ENCODE measurements at places on chromosomes 2 and 18. TPM values are rescaled to one million over a fixed set of nuclear protein-coding genes. Genes with fewer than 3 reads are reported as not detected.
A peak's percentile ranks its signal among the peaks of the same experiment; 100 is the strongest.

DNA sequence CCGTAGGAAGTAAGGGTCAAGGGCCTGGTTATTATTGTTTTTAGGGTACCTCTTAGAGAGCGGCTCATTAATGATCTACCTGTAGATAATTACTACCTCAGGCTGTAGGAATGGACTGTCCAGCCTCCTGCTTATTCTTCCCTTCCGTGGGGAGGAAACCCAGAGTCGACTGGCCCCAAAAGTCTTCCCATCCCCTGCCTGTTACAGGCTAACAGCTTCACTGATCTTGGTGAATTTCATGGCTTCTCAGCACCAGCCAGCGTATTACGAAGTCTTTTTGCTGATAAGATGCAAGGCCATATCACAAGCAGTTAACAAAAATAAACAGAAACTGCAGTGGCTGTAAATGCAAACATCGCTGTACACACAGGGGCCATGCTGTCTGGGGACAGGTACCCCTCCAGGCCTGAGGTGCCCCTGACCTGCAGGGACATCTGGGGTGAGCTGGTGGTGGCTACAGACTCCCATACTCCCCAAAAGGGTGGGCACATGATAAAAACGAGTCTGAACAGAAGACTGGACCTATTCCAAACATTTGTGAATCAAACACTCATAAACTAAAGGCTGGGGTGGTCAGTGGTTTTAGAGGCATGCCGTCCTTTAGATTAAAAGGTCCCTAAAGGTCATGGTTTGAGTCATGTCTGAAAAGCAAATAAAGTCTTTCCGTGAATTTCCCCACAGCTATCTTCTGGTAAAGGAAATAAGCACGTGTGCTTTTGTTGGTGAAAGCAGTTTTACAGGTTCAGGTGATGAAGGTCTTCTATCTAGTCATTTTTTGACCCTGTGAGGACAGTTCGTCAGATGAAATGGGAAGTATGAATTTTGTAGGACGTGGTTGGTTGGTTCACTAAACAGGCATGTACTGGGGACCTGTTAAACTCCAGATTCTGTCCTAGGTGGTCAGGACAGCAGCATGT is 36.7 kb downstream of the TTC39C start:
- DNase-seq, result no peak

DNA sequence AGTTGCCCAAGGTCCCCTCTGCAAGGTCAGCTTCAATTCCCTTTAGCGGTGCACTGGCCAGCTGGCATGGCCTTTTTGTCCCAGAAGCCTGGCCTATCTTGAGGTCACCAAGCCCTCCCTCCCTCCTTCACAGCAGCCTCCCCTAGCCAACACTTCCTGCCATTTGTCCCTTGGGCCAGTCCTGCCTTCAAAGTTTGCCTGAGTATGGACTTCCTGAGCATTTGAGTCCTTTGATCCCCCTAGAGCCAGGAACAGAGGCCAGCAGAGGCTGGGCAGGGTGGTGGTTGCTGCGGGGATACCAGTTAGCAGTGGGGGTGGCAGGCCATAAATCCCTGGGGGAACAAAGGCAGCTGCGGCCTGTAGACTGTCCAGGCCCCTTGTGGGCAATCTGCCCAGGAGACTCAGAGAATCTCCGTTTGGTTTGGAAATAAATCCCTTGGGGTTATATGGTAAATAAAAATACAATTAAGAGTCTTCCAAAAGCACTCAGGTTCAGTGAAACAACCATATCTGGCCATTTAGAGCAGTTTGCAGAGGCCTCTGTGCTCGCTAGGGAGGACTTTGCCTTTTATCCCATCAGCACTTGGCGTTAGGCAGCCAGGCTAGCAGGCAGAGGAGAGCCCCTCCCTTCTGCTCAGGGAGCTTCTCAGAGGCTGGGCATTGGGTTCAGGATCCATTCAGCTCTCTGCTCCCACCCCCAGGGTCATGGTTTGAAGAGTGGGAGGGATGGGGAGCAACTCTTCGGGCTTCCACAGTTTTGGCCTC is 3.1 kb upstream of the HES6 start:
- DNase-seq, result no peak

- no peak for DNase-seq
Measured at GRCh38 chr2:15942711-15943345, 2.5 kb downstream of the MYCN start.

The LIMS4 gene
- not detected for total RNA-seq

DNA sequence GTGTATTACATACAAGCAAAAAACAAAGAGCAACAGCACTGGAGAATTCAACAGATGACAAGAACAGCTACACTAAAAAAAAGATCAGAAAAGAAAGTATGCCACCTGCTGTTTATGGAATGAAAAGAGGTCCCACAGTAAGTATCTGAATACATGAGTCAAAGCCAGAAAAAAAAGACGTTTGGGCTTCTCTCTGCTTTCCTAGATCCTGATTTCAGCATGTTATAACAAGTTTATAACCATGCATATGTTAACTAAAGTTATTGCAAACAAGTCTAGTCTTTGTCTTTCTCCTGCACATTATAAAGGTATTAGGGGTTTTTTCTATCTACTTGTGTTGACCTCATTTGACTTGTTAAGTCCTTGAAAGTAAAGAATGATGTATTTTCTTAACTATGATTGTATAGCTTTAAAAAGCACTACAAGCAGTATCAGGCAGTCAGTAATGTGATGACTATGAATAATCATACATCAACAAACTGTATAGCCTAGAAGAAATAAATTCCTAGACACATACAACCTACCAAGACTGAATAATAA is 108.5 kb upstream of the COL5A2 start:
- DNase-seq, result no peak

The RETSAT gene
- total RNA-seq, result 92.4 TPM

- DNase-seq, result no peak
Measured at GRCh38 chr2:165056564-165056963, 101.2 kb upstream of the SLC38A11 start.

The LCT gene
- total RNA-seq, result not detected

GRCh38 chr2:119422360-119423107 is 9.1 kb upstream of the TMEM37 start:
- DNase-seq, result no peak

- DNase-seq, result peak; percentile 87
Measured at GRCh38 chr2:150485871-150486538, 1.5 kb downstream of the RND3 start.

GRCh38 chr2:227829337-227829736 is 15.7 kb downstream of the CCL20 start:
- DNase-seq, result no peak

GRCh38 chr2:12251749-12252148 is 465.0 kb upstream of the TRIB2 start:
- DNase-seq, result no peak

The SOWAHC gene
- total RNA-seq, result 56.4 TPM

The DSC1 gene
- 345 TPM for total RNA-seq

DNA sequence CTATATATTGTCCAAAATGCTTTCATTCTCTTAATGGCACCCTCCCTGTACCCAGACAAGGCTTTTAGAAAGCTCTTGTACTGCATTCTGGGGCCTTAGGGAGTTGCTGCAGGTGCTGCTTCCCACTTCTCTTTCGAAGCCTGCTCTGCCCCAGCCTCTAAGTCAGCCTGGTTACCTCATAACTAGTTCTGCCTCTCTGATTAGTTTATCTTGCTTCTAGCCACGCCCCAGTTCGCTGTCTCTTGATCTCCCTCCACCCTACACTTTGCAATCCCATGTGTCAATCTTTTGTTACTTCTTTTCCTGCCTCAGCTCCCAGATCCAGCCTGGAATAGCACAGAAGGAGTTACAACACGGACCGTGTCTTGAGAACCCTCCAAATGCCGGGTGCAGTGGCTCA is 13.8 kb upstream of the NCOA1 start:
- DNase-seq, result no peak

DNA sequence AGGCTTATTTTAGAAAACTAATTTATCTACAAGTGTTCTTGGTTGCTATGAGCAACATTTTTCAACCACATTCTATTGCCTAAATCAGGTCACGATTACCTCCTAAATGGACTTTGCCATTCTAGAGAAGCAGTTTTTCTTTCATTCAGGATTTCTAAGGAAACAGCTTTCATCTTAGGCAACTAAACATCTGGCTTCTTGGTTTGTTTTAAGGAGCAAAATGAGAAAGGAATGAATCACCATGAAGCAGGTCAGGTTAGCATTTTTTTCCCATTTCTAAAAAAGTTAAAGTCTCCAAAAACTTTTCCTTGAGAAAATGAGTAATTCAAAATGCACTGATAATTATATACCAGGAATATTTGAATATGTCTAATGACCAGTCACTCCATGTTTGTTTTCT is 114.8 kb downstream of the GAREM1 start:
- no peak for DNase-seq

The QPCT gene
- 75.5 TPM for total RNA-seq

The SNTG2 gene
- 3.9 TPM for total RNA-seq

- DNase-seq, result no peak
Measured at GRCh38 chr2:188158337-188159100, 133.2 kb upstream of the GULP1 start.

DNA sequence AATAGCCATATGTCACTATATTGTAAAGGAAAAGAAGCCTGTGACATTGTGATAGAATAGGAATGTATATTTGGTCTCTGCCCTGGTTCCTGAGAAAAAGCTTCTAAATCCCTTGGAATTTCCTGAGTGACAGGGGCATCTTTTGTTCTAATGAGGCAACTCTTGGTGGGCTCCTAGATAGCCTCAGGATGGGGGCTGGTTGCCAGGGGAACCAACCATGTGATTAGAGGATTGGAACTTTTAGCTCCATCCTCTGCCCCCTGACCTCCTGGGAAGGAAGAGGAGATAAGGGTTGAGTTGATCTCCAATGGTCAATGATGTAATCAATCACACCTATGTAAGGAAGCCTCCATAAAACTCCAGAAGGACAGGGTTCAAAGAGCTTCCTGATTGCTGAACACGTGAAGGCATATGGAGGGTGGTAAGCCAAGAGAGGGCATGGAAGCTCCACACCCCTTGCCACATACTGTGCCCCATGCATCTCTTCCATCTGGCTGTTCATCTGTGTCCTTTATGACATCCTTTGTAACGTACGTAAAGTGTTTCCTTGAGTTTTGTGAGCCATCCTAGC is 2.9 kb upstream of the ME2 start:
- DNase-seq, result no peak

GRCh38 chr2:120100627-120101026 is 87.8 kb downstream of the EPB41L5 start:
- no peak for DNase-seq

GRCh38 chr18:37346048-37346447 is 219.6 kb downstream of the CELF4 start:
- no peak for DNase-seq

The INPP1 gene
- total RNA-seq, result 20.8 TPM

The SLC25A52 gene
- not detected for total RNA-seq

GRCh38 chr2:189210250-189211087 is 30.9 kb upstream of the COL5A2 start:
- no peak for DNase-seq

GRCh38 chr2:35416391-35417140 is 939.0 kb upstream of the CRIM1 start:
- DNase-seq, result no peak

The MC5R gene
- not detected for total RNA-seq

DNA sequence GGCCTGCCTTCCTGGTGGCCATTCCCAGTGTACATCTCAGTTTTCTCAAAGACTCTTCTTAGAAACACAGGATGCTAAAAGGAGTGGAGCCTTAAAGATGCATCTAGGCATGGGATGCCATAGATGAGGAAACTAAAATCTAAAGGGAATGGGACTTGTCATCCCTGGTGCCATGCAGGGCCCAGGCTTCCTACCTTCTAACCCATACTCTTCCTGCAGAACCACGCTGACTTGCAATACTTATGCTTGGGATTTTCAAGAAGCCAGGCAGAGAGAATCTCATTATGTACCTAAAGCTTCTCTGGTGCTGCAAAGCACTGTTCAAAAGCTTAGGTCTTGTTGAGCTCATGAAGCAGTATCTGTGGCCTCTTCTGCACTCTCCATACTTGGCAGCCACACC is 329.1 kb downstream of the CYRIA start:
- no peak for DNase-seq

The CCL20 gene
- total RNA-seq, result not detected

GRCh38 chr2:219378163-219378851 is 9.4 kb downstream of the DNPEP start:
- no peak for DNase-seq

DNA sequence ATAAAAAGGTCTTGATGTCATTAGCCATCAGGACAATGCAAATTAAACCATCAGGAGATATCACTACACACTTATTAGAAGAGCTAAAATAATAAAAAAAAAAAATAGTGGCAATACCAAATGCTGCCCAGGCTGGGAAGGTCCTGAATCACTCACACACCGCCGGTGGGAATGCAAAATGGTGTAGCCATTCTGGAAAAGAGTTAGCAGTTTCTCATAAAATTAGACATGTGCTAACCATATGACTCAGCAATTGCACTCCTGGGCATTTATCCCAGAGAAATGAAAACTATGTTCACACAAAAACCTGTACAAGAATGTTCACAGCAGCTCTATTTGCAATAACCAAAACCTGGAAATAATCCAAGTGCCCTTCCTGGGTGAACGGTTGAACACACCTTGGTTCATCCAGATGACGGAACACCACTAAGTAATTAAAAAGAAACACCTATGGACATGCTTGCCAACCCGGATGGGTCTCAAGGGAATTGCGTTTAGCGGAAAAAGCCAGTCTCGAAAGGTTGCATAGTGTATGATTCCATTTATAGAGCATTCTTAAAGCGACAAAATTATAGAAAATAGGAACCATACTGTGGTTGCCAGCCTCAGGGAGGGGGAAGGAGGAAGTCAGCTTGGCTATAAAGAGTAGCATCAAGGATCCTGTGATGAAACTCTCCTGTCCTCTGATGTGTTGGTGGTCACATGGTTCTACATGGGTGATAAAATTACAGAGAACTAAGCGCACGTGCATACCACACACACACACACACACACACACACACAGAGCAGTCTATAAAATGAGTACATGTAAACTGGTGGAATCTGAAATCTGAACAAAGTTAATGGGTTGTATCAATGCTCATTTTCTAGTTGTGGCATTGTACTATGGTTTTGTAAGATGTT is 4.6 kb downstream of the MBP start:
- no peak for DNase-seq

The CXCR1 gene
- total RNA-seq, result 1.0 TPM

DNA sequence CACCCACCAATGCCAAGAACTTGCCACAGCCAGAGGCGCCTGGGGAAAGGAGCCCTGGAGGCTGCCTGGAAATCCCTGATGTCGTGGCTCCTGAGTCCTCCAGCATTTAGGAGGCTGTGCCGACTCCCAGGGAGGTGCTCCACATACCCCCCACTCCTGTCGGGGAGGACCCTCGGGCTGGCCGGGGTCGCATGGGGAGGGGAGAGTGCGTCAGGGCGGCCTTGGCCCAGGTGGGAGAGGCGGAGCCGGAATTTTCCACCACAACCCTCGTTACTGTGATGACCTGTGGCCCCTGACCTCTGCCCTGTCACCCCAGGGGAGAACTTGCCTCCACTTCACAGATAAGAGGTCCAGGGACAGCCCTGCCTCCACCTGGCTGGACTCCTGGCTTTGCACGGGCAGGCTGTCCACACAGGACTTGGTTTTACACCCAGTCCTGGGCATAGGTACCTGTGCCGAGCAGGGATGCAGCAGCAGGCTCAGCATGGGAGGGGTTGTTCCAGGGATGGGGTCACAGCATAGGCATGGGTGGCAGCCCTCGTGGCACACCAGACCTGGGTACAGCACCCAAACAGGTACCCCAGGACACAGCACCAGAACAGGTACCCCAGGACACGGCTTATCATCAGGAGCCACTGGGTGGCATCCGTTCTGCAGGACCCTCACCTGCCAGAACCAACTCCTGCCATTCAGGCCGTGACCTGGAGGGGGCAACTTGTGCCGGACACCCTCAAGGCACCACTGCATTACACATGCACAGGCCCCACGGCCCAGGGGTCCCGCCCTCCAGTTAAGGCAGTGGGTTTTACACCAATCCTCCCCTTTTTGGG is 12.3 kb upstream of the AGXT start:
- peak; percentile 78 for DNase-seq

The ASIC4 gene
- not detected for total RNA-seq

The SF3B6 gene
- 79.0 TPM for total RNA-seq
